ENCODE measurements at places on chromosomes 3 and 15.

- DNase-seq, result no peak
Observed at GRCh38 chr3:130941793-130942192, 47.9 kb downstream of the ATP2C1 start.

- no peak for DNase-seq
Observed at GRCh38 chr3:183536238-183536880, 19.1 kb downstream of the KLHL6 start.

DNA sequence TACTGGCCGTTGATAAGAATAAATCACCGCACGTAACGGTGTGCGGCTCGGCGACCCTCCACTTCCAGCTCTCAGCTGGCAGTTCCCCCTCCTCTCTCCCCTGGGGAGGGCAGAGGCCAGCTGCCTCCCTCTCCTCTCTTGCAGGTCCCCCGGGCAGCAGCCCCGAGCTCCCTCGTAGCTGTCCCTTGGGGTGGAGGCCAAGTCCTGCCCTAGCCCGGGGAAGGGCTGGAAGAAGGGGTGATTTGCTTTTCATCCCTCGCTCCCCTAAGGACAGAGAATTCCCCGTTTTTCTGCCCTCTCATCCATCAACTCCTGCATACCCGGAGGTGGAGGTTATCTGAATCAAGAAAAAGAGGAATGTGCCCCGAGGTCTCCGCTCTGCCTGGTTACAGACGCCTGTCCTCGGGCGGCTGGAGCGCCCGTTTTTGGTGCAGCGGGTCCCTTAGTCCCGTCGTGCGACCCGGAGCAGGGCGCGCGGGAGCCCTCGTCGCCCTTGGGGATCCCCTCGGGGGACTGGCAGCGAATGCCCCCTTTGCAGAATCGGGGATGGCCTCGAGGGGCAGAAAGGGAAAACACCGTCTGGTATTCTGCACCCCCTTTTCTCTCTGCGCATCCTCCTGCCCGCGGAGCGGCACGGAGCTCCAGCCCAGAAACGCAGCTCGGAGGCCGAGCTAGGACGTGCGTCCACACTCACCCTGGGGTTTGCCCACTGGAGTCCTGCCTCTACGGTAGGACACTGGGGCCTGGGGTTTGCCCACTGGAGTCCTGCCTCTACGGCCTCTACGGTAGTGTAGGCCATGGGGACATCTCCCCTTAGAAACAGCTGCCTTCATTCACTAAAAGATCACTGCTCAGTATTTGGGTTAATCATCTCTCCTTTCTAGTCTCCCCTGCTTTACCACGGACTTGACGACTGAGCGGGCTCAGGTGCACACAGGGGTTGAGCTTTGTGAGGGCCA lies 2.2 kb downstream of the PTPRG start:
- DNase-seq, result no peak

GRCh38 chr15:25862472-25863110 lies 536 bp downstream of the ATP10A start:
- no peak for DNase-seq

- no peak for DNase-seq
Observed at GRCh38 chr3:34859746-34860145, 779.6 kb upstream of the ARPP21 start.

- no peak for DNase-seq
Observed at GRCh38 chr3:172606021-172606420, 82.8 kb upstream of the TNFSF10 start.

- DNase-seq, result no peak
Observed at GRCh38 chr3:19970327-19970726, 23.4 kb downstream of the RAB5A start.

Data from stimulated activated CD8-positive, alpha-beta memory T cell treated with anti-CD3 and anti-CD28 coated beads, Interleukin-4, amount 100 ng/mL, for 4 hours (primary cell).